Endodermal cell (in vitro differentiated cells): ENCODE measurements at places on chromosomes 12 and 14. TPM values are rescaled to one million over a fixed set of nuclear protein-coding genes. Genes with fewer than 3 reads are reported as not detected.

The SIRT4 gene
- 2.2 to 6.5 TPM (median 2.3 TPM) in 3 replicates for total RNA-seq

The AREL1 gene
- 17.5 to 39.0 TPM (median 37.9 TPM) in 3 replicates for total RNA-seq

The RITA1 gene
- 13.8 to 20.5 TPM (median 20.3 TPM) in 3 replicates for total RNA-seq

The LMO3 gene
- 0.68 to 1.3 TPM (median 0.77 TPM) in 3 replicates for total RNA-seq

The TAS2R19 gene
- 6.6 and 11.3 TPM in 2 replicates for total RNA-seq

The FOXG1 gene
- total RNA-seq, result 0.07 to 0.63 TPM (median 0.19 TPM) in 3 replicates

The PPP4R4 gene
- 2.6 and 4.6 TPM in 2 replicates for total RNA-seq

The GZMH gene
- not detected in 2 replicates for total RNA-seq

The KCNC2 gene
- total RNA-seq, result not detected in 2 replicates
